ENCODE measurements at places on chromosomes 1 and 21. TPM values are rescaled to one million over a fixed set of nuclear protein-coding genes. Genes with fewer than 3 reads are reported as not detected.

PCBP3 gene
- total RNA-seq = 0.91 TPM

DNA sequence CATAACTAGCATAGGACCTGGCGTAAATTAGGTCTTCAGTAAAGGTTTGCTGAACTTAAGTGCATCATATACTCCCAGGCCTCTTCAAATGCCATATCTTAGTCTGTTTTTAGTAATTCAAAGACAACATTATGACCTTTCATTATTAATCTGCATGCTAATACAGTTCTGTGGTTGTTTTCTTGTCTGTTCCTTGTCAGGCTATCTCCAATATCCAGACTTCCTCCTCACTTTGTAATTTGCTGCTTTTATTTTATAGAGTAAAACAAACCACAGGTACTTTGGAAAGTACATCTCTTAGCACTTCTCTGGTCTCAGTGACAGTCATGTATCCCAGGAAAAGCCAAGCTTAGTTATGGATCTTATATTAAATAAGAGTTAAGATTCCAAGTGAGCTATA lies 65.1 kb upstream of the BMP8A start:
- DNase-seq = no peak

DNA sequence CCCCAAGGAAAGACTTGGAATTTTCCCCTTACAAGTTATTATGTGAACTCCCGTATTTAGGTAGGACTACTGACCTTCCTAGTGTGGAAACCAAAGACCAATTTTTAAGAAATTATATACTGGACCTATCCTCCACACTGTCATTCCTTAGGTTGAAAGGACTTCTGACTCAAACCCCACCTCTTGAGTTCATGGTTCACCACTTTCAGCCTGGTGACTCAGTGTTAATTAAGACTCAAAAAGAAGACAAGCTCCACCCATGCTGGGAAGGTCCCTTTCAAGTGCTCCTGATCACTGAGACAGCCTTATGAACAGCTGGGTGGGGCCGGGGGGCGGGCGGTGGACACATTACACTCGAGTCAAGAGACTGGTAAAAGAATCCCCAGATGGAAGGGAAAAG lies 113.2 kb downstream of the LRRC53 start:
- no peak for DNase-seq

- no peak for DNase-seq
Observed at GRCh38 chr1:118979754-118980575, 8.2 kb downstream of the TBX15 start.

- no peak for DNase-seq
Observed at GRCh38 chr1:184555665-184556641, 169.1 kb downstream of the C1orf21 start.

- DNase-seq = no peak
Observed at GRCh38 chr1:156228501-156228900, 13.5 kb upstream of the BGLAP start.

DNA sequence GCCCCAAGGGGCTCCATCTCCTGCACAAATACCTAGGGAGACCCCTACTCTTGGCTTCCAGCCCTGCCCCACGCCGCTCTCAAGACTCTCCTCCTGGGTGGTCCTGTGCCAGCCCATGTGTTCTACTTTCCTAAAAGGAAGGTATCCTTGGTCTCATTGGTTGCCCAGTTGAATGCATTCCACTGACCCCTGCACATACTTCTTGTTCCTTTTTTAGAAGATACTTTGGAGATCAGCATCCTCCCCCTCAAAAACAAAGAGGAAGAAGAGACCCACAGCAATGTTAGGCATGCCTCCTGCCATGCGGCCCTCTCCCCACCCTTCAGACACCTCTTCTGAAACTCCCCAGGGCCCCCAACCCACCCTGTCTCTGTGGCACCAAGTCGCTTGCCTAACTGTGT lies 4.1 kb downstream of the SLAMF9 start:
- DNase-seq = no peak

DNA sequence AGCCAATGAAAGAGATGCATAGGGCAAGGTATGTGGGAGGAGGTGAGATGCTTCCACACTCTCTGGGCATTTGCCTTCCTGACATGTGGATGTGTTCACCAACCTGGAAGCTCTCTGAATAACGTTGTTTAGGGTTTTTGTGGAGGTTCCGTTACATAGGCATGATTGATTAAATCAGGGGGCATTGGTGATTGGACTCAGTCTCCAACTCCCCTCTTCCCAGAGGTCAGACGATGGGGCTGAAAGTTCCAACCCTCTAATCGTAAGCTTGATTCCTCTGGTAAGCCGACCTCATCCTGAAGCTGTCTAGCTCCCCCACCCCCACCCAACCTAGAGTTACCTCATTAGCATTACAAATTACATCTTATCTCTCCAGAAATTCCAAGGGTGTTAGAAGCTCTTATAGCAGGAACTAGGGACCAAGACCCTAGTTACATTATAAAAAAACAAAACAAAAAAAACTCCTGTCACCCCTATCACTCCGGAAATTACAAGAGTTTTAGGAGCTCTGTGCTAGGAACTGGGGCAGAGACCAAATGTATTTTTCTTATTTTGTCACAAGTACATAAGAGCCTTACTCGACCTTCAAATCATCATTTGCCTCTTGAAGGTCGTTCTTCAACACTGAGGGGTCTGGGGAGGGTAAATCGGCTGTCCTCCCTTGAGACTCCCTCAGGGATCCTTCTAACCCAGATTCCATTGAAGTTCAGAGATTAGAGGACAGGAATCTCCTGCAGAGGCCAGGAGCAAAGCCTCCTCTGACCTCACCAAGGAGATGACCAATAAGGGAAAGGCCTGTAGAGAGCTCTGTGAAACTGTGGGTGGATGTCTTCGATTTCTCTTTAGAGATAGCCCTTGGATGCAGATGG lies 58.2 kb downstream of the DNTTIP2 start:
- DNase-seq = no peak

DNA sequence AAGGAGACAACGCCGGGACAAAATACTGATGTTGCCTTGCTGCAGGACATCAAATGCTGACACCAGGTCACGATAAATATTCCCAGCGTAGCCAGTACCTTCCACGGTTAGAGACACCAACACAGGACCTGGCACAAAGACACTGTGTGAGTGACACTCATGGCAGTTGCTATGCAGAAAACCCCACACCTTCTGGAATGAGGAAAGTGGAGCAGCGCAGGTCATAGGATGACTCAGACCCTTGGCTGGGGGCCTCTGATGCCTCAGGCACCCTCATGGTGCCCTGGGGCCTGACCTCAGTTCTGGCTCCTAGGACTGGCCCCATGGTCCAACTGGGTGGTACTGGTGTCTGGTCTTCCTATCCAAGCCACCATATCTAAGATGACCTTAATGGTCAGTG lies 7.0 kb downstream of the DCST2 start:
- no peak for DNase-seq

Measured in psoas muscle (tissue), 8 donors.